ENCODE measurements at places on chromosomes 11 and 22.

GRCh38 chr11:120722524-120722923 lies 211.0 kb downstream of the GRIK4 start:
- no peak for DNase-seq

DNA sequence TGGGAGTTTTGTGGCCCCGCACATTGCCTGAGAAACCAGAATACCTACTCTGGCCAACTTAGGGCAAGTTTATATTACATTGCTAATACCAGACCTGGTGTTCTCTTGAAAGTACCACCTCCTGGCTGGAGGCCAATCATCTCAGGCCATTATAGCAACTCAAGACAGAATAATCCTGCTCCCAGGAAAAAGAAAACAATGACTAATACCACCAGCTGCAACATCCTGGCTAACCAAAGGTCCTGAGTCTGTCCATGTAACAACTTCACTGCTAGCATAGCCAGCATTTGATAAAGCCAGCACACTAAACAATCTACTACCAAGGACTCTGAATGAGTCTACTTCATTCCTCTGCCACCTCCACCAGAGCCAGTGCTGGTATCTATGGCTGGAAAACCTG lies 1298.7 kb upstream of the CNTN5 start:
- peak; percentile 98 for DNase-seq

DNA sequence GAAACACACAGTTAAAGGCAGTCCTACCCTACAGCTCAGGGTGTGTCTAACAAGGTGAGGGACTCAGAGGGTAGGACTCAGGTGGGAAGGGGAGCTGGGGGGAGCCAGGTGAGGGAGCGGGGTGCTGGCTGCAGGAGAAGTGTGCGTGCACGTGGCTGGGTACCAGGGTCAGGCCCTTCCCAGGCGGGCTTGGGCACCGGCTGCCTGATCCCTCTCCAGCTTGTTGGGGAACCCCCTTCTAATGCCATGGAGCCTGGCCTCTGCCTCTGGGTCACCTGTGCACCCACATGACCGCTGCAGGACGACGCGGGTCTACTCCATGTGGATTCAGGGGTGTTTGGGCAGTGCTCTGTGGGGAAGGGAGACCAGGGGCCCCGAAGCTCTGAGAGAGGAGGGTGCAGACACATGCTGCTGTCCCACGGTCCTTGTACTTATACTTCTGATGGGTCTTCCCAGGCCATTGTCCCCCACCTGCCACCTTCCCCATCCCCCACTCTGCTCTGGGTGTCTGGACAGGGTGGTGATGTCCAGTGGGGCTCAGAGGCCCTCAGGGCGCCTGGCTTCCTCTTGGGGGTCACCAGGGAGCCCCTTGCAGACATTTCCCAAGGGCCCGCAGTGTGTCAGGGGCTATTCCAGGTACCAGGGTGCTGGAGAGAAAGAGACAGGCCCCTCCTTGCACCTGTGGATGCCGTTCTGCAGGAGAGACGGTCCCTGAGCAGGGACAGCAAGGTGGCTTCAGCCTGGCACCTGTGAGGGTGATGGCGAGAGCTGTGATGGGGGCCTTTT lies 10.4 kb upstream of the MRGPRD start:
- no peak for DNase-seq

DNA sequence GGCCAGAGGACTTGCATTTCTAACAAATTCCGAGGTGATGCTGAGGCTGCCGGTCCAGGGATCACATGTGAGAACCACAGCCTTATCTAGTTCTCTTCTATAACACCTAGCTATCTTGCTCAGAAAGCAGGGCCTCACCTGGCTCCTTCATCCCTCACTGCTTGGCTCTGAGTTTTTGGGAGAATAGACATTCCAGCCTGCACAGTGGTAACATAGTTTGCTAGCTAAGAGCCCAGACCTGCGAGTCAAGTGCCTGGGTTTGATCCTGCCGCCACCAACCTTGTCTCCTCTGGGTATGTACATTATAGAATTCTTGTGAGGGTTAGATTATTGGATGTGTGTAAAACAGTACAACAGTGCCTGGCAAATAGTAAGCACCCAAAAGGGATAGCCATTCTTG lies 13.5 kb upstream of the POU2AF1 start:
- DNase-seq: no peak

DNA sequence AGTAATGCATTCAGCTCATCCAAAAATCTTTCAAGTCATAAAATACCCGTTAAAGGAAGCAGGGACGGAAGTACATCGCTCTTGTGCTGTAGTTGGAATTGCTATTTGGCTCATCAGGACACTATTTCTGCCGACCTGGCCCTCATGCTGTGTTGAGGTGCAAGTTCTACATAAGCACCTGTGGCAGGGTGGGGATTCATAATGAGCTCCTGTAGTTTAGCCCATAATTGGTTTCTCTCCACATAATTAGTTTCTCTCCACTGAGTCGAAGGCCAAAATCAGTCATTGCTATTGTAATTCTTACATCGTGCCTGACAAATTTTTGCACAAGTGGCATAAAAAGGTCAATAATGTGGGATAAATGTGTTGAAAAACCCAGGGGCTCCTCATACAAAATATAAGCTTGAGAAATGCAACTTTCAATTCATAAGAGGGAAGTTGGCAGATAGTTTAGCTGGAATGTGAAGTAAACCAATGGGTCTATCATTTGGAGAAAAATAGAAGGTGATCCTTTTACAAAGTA lies 14.9 kb upstream of the ISX start:
- DNase-seq: no peak

DNA sequence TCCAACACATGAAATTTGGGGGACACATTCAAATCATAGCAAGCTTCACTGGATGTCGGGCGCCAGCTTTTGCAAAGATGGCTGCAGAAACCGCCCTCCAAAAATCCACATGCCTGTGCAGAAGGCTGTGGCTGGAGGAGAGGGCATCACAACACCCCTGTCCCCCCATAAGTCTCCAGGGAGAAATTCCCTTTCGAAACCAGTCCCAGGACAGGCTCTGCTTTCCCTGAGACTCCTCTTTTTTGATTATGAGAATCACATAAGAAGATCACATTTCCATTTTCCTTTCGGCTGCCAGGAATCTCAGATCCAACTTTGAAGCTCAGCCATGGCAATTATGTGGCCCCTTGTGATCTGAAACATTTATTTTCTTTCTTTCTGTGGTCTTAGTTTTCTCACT lies 9.7 kb downstream of the LIF start:
- DNase-seq: no peak

- no peak for DNase-seq
Measured at GRCh38 chr11:102272047-102272824, 45.0 kb upstream of the BIRC3 start.
